ENCODE measurements at places on chromosomes 13 and 19.

- no peak for DNase-seq
These were observed 145.2 kb upstream of the KLHL1 start for GRCh38 chr13:70253411-70253810.

DNA sequence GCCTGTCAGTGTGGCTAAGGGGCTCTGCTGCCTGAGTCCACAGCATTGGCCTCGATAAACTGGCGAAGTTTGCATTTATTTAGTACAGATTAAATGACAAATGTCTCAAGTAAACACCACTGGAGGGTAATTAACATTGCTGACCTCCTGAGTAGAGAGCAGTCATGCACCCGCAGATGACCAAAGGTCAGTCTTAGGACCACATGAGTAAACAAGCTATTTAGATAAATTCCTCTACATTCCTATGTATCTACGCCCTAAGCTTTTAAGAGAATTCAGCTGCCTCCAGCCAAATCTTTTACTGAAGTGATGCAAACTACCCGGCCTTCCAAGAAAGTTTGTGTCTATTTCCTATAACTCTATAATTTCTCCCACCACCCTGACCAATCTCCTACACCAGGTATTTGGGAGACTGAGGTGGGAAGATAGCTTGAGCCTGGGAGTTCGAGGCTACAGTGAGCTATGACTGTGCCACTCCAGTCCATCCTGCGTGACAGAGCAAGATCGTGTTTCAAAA lies 22.9 kb downstream of the CD70 start:
- DNase-seq: no peak

DNA sequence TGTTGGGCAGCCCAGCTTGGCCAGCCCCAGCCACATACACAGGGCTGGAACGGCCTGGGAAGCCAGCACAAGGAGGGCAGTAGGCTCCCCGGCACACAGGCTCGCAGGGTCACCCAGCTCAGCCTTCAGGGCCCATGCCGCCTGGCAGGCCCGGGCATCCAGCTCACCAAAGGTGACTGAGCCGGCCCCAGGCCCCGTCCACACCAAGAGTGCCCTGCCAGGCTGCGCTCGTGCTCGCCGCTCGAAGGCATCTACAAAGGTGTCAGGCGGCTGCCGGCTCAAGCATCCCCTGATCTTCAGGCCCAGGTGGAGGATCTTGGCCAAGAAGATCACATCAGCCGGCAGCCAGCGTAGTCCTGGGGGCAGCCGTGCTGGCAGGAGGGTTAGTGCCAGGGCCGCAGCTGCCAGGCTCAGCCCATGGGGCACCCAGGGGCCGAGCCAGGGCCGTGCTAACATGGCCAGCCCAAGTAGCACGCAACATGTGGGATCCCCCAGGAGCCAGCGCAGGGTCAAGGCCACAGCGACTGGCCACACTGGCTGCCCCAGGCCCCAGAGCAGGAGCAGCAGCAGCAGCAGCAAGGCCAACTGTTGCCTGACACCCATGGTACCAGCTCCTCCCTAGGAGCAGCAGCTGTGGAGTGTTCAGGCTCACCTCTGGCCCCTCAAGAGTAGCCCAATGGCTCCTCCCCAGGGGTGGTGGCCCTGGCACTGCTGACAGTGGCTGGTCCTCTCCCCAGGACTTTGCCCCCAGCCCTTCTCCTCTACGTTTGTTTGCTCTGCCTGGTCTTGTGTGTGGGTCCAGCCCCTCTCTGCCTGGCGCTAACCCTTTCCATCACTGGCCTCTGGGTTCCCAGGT lies at the start of gene SLC27A5:
SLC27A5 (minus strand) TSS at position 640 of the 856 bp plus-strand sequence; CDS start at position 603, 37 bp downstream.
- DNase-seq: no peak

GRCh38 chr13:48448285-48448958 lies 35.5 kb upstream of the LPAR6 start:
- no peak for DNase-seq

DNA sequence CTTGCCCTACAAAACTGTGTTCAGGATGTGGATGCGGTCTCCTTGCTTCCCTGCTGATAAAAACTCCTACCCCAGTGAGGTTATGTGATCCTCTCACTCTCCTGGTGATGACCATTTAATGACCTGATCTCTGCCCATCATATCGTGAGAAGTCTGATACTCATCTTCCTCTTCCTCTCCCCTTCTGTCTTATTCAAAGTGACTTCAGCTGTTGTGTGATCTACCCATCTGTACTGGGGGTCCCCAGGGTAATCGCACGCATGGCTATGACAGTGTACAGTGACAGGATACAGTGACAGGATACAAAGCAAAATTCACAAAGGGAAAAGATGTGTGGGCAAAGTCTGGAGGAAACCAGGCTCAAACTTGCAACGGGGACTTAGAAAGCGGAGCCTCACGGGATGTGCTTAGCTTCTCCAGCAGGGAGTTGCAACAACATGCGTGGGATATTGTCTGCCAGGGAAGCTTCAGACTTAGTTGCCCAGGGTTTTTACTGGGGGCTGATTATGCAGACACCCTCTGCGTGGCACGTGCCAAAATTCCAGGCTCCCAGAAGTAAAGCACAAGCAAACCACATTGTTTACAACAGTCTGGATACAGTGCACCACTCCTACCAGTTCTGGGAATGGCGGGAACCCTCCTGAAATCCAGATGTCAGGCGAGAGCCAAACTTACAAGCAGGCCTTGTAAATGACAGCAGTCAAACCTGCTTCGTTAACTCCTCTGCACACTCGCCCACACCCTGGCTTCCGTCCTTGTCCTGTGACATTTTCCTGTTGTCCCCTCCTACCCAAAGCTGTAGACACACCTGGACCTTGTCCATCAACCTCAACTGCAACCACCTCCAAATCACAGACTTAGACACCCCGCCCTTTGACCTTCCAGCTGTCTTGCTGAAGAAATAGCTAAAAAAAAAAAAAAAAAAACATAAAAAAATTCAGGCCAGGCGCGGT lies 18.0 kb upstream of the GARRE1 start:
- DNase-seq: no peak
